Nephron progenitor cell (in vitro differentiated cells): ENCODE measurements at places on chromosomes 6 and 20.

GRCh38 chr6:14818422-14818884, 427.4 kb upstream of the JARID2 start:
- no peak for DNase-seq

GRCh38 chr6:89965441-89966227, 71.4 kb downstream of the GJA10 start:
- DNase-seq = no peak

- no peak for DNase-seq
Measured at GRCh38 chr6:152399399-152399798, 237.8 kb downstream of the SYNE1 start.

GRCh38 chr20:51269671-51270070, 246.8 kb upstream of the KCNG1 start:
- DNase-seq = no peak

DNA sequence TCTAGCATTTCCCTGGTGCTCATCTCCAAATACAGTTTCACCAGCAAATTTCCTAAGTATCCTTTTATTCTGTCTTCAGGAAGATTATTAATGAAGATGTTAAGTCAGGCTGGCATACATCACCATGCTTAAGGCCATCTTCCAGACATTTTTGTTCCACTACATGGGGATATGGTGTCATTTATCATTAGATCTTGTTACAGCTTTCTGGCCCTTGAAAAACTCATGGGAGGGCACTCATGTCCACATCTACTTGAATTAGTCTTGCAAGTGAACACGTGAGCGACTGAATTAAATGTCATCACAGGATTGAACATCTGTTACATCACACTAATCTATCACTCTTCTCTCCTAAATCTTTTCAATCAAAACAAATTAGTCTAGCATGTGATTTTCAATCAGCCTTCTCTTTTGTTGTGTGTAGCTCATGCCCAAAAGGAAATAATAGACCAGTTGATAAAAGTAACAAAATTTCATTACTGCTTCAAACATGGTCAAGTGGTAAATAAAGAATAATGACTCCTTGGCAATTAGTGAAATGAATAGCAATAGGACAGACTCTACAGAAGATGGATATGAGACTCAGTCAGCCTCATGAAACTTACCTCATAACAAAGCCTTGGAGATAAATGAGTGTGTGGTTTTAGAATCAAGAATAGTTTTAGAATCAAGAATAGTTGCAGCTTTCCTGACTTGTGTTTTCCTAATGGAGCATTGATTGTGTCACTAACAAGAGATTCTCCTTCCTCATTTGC, 80.5 kb downstream of the MTFR2 start:
- DNase-seq = no peak

GRCh38 chr20:60729135-60729900, 522.7 kb upstream of the CDH4 start:
- DNase-seq = no peak

DNA sequence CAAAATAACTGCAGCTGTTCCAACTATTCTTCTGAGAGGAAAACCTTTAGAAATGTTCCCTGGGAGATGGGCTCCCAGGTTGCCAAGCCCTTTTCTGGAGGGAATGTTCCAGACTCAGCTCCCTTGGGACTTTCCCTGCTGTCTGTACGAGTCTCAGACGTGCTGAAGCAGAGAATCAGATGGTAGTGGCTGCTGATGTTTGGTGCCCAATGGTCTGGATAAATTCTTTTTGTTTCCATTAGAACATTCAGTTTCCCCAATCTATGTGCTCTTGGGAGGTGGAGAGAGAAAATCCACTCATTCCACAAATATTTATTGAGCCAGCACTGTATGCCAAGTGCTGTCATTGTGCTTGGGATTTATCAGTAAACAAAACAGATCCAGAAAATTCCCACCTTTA, 40.0 kb downstream of the SNHG17 start:
- no peak for DNase-seq

- no peak for DNase-seq
Measured at GRCh38 chr20:37425103-37425625, 79.2 kb downstream of the SRC start.

- no peak for DNase-seq
Measured at GRCh38 chr6:169845426-169846285, 94.2 kb downstream of the ERMARD start.

GRCh38 chr20:37453836-37454235, 67.2 kb upstream of the NNAT start:
- DNase-seq = no peak

GRCh38 chr6:40937491-40937890, 101.5 kb downstream of the UNC5CL start:
- no peak for DNase-seq

DNA sequence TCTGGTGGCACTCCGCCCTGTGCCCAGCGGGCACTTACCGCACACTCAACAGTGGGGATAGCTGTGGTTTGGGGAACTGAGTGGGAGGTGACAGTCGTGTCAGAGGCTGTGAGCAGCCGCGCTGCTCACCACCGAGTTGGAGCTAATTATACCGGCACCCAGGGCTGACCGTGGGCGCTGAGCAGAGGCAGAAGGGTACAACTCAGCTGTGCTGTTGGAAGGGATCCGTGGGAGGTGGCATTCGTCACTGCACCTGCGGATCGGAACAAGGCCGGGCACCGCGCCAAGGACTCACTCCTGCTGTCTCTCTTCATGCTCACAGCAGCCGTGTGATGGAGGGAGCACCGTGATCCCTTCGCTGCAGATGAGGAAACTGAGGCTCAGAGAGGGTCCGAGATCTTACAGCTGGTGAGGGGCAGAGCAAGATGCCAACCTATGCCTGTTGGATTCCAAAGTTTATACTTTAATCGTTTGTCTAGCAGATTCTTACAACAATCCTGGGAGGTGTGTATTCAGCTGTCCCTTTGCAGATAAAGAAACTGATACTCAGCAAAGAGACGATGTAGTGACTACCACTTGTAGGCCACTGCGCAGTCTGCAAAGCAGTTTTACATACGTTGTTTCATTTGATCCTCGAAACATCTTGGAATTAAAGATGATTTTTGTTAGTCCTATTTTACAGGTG, 713 bp upstream of the ELMO2 start:
- peak; percentile 22 for DNase-seq
